ENCODE measurements at places on chromosomes 6 and 20.

GRCh38 chr20:35093267-35093884 lies 769 bp upstream of the TRPC4AP start:
- no peak for DNase-seq

DNA sequence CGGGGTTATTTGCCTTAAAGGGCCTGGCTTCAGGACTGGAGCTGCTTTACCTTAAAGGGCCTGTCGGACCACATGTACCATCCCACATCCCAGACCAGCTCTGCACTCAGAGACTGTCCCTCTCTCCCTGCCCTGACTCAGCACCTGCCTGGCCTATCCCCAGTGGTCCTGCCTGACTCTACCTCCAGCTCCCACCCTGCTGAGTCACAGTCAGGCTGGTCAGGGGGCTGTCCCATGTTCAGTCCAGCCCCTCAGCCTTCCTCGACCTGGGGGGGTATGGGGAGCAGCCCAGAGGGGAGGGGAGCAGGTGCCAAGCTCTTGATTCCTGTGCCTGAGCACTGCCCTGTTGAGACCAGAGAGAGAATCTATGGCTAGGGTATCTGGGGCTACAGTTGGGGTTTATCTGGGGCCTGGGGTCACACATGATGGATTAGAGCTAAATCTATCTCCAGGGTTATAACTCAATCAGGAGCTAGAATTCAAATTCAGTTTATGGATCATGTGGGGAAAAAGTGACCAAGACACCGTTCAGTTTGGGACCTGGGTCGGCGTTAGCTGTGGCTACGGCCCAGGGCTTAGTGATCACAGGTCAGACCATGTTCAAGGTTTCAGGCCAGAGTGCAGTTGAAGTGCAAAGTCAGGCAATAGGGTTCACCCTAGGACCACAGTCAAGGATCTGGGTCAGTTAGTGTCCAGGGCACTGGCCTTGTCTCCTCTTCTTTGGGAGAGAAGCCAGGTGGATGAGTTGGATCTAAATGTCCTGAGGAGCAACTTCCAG lies 9.4 kb upstream of the TRIB3 start:
- no peak for DNase-seq

DNA sequence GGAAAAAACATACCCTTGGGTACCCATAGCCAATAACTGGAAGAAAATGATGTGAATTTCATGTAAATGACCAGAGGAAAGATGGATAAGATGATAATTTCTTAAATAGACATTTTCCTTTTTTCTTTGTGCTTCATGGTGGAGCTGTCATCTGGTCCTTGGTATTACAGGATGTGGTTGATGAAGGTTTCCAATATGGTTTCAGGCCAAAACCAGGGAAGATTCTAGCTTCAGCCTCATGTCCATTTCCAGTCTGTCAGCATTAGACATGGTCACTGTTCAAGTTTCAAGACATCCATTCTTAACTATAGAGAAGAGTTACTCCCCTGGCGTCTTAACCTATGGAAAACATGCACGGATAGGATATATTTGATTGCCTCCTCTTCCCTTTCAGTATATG lies 63.6 kb downstream of the SSR1 start:
- no peak for DNase-seq

DNA sequence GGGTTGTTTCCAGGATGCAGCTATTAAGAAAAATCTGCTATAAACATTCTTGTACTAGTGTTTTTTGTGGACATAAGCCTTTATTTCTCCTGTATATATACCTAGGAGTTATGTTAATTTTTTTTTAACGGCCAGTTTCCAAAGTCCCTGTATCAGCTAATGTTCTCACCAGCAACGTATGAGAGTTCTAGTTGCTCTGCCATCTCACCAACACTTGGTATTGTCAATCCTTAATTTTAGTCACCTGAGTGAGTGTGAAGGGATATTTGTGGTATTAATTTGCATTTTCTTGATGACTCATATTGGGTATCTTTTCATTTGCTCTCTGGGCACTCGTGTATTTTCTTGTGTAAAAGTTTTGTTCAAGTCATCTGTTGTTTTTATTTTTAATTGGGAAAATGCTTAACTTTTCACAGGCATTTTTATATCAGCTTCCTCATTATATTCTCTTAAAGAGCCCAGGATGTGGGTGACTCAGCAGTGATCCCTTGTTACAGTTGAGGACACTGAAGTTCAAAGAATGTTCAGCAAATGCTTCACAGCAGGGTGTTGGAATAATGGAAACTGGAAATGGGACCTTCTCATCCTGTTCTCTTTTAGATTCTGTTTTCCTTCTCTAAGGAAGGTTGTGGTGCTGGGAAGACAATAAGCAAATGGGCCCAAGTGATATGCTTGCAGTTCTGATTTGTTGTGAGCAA lies 211.7 kb upstream of the PRND start:
- DNase-seq, result no peak

GRCh38 chr6:168133168-168133561 lies 54.2 kb upstream of the FRMD1 start:
- DNase-seq, result no peak

DNA sequence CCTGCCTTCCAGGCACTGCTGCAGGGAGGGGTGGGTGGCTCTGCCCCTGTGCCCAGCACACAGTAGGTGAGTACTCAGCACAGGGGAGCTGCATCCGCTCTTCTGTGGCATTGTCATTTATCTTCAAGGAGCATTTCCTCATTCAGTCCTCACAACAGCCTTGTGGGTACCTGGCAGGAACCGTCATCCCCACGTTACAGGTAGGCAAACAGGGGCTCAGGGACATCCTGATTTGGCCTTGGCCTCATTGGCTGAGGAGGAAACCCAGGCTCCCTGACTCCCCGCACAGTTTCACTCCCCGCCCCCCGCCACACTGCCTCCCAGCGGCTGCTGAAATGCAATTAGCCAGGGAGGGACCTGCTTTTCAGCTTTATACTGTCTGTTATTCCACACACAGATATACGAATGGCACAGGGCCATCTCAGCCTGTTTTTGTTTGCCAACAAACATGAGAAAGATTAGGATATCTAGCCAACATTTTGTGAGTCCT lies 24.2 kb upstream of the PNPLA1 start:
- no peak for DNase-seq

- DNase-seq, result no peak
Measured at GRCh38 chr6:38445925-38446324, 193.8 kb downstream of the BTBD9 start.

GRCh38 chr6:115882174-115882573 lies 178.5 kb downstream of the FRK start:
- no peak for DNase-seq

DNA sequence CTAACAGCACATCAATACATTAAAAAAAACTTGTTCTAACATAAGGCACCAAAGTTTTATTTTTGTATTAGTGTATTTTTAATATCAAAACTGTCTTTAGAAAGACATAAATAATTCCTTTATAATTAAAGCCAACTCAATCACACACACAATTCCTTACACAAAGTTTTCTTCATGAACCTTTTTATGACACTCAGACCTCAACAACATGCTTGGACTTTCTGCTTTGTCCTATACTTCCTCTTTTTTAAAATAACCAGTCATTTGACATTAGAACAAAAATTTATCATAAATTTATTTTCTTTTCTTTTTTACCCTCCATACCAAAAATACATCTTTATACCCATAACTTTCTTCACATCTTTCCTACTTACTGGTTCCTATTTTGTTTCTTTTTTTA lies 292.0 kb upstream of the ARID1B start:
- DNase-seq, result no peak

- no peak for DNase-seq
Measured at GRCh38 chr6:53770780-53771249, 24.0 kb upstream of the LRRC1 start.

GRCh38 chr6:160042788-160043301 lies 74.0 kb downstream of the IGF2R start:
- no peak for DNase-seq

- DNase-seq, result no peak
Measured at GRCh38 chr20:35166242-35166830, 5.5 kb upstream of the PROCR start.

- DNase-seq, result no peak
Measured at GRCh38 chr6:169452869-169453620, 199.4 kb upstream of the THBS2 start.

DNA sequence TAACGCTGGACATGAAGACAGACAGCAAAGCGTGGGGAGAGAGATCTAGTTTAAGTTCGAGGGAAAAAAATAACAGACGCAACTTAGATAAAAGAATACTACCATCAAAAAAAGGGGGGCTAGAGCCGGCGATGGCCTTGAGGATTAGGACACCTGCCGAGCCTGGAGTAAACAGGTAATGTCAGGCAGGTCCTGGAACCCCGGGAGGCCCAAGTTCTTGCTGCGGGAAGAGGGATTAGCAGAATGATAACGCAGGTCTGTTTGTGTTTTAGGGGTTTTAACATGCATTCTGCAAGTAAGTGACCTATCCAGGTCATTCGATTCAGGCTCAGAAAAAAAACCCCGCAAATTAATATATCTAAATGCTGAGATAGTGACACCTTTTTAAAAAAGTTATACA lies 754 bp upstream of the TMEM170B start:
- no peak for DNase-seq

- DNase-seq, result no peak
Measured at GRCh38 chr6:157517601-157518359, 136.8 kb downstream of the ZDHHC14 start.

GRCh38 chr20:51037532-51038115 lies 14.7 kb upstream of the KCNG1 start:
- DNase-seq, result no peak

DNA sequence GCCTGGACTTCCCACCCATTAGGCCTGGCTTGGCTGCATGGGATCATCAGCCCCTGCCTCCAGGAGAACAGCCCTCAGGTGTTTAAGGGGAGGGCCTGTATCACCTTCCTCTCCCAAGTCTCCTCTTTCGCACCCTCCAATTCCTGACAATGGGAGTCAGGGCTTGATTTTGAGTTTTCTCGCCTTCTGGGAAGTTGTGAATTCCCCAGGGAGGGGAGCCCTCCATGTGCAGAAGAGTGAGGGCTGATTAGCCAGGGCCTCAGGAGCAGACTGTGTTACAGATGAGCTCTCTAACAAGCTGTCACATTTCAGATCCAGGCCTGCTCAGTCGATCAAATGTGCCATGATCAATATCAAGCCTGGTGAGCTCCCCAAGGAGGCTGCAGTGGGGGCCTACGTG lies 42.4 kb downstream of the CNBD2 start:
- no peak for DNase-seq

DNA sequence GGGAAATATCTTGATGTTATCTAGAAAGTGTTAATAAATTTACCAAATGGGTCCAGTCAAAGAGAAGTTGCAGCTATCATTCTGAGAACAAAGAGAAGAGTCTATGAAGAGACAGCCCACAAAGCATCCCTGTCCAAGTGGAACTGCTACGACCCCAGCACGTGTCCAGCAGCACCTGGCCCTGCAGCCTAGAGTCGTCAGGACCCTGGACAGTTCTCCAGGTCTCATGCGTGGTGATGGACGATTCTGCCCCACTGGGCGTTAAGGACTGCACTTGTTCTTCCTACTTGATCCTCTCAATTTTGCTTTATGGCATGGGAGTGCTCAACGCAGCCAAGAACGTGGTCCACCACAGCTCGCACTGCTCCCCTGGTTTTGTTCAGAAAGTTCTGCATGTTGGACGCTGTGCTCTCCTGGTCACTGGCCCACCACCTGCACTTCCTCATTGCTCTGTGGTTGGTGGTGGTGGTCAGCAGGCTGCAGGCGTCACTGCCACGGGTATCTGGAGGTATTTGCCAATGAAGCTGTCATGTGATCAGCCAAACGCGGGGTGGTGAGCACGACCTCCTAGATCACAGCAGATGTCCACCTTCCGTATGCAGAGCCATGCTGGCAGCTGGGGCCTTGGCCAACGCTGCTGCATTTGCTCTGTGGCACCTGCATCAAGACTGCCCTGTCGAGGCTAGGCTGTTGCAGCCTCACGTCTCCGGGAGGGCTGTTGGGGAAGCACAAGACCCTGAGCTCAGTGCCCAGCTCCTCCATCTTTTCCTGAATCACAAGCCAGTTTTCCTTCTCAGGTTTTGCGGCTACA lies 356.4 kb downstream of the CDH4 start:
- no peak for DNase-seq

All from NCI-H774 (cell line).